ENCODE measurements at places on chromosomes 4 and X.

GRCh38 chr4:126766241-126766640 is 866.5 kb upstream of the INTU start:
- DNase-seq = no peak

DNA sequence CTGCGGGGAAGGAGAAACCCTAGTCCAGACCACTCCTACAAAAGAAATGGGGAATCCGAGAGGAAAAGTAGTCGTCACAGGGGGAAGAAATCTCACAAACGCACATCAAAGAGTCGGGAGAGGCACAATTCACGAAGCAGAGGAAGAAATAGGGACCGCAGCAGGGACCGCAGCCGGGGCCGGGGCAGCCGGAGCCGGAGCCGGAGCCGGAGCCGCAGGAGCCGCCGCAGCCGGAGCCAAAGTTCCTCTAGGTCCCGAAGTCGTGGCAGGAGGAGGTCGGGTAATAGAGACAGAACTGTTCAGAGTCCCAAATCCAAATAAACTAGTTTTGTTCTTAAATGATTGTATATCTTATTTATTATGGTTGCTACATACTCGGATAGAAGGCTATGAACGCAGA is 31.7 kb downstream of the AP1S2 start:
- no peak for DNase-seq

GRCh38 chr4:27702730-27703431 is 842.2 kb downstream of the STIM2 start:
- no peak for DNase-seq

- no peak for DNase-seq
Measured at GRCh38 chr4:21271439-21272052, 571.3 kb downstream of the PACRGL start.

- DNase-seq = no peak
Measured at GRCh38 chr4:22941688-22942375, 249.1 kb downstream of the GBA3 start.

DNA sequence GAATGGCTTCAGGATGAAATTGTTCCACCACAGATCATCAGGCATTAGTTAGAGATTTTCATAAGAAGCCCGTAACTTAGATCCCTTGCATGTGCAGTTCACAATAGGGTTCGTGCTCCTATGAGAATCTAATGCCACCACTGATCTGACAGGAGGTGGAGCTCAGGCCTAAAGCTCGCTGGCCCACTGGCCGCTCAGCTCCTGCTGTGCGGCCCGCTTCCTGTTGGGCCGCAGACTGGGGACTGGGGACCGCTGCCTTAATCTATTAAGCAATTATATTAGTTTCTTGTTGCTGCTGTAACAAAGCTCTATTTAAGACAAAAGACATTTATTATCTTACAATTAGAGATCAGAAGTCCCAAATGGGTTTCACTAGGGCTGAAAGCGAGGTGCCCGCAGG is 205.6 kb downstream of the LARP7 start:
- DNase-seq = no peak

GRCh38 chr4:41256740-41257256 is at the start of gene UCHL1:
UCHL1 (plus strand) TSS chr4:41256928; CDS start chr4:41256977, 49 bp downstream.
- DNase-seq = no peak

- DNase-seq = no peak
Measured at GRCh38 chr4:48047896-48048295, 31.3 kb downstream of the NIPAL1 start.

- DNase-seq = no peak
Measured at GRCh38 chrX:50905334-50905733, 5.2 kb upstream of the BMP15 start.

DNA sequence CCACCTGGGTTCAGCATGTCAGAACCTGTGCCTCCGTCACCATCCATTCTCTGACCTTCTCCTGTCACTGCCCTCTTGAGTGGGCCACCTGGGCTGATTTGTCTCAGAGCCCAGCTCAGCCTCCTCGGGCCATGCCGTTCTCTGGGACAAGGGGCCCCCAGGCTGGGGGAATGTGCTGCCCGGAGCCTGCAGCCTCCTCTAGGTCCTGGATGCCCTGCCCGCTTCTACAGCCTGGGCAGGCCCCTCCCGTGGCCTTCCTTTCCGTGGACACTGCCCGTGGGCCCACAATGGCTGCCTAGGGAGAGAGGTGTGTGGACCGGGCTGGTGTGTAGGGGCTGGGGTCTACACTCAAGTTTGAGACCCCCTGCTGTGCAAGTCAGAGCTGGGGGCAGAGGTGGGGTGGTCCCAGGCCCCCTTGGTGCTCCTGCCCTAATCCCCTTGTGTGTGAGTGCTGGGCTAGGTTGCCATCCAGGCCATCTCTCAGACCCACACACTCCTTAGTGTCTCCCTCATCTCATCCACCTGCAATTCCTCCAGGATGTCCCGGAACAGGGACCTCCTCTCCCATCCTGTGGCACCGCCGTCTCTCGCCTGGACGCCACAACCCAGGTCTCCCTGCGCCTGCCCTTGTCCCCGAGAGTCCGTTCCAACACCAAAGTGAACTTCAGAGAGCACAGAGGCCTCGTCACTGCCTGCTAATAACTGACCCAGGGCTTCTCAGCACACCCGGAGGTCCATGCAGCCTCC is 12.4 kb downstream of the PSAPL1 start:
- no peak for DNase-seq

DNA sequence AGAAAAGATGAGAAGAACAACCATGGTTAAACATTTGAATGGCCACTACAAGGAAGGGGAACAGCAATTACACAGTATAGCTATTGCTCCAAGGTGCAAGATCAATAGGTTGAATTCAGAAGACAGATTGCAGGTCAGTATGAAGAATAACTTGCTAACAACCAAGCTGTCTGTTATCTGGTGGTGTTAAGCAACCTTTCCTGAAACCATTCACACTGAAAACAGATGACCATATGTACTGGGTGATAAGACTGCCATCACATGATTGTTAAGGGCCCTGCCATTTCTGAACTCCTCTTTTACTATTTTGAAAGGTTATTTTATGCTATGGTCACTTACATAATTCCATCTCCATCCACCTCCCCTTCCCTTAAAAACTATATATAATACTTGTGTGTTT is 6.8 kb downstream of the GABRA3 start:
- no peak for DNase-seq

GRCh38 chr4:105805501-105806120 is 89.7 kb upstream of the NPNT start:
- DNase-seq = no peak

DNA sequence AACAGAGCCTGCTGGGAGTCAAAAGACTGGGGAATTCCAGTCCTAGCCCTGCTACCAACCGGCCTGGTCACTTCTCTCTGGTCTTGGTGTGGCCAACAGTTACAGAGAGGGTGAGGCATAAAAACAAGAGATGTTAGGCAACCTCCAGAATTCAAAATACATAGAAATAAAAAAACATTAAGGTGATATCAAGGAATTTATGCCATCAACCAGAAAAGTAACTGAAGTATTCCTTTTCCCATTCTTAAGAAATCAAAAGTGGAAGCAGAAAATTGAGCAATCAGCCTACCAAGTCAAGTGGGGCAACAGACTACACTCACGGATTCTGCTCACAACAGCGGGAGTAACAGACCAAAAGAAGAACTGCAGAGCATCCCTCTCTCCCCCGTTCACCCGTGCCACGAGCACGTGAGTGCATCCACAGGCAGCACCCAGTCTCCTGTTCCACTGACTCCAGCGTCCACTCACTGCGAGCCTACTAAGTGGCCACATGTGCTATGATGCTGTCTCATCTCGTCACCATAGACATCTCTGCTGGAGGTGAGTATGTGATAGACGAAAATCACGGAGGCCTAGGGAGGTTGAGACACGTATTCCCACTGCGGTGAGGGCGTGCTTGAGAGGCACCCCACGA is 29.3 kb downstream of the AFAP1 start:
- DNase-seq = no peak

DNA sequence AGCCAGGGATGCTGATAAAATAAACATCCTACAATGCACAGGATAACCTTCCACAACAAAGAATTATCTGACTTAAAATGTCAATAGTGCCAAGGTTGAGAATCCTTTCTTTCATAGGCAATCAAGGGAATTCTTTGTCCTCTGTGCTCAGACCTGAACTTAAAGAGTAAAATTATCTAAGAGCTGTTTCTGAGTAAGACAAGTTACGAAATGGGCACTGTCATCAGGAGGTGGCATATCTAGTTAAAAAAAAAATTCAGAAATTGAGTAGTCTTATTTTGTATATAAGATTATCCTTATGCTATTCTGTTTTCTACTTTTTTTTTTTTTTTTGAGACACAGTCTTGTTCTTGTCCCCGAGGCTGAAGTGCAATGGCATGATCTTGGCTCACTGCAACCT is 3.3 kb upstream of the RAB33B start:
- no peak for DNase-seq

GRCh38 chr4:100834616-100835015 is 316.8 kb upstream of the EMCN start:
- no peak for DNase-seq

GRCh38 chr4:126262665-126263064 is 947.9 kb downstream of the FAT4 start:
- no peak for DNase-seq

GRCh38 chr4:89301003-89301402 is 6.6 kb downstream of the GPRIN3 start:
- DNase-seq = no peak

GRCh38 chrX:41837270-41837944 is 85.9 kb downstream of the CASK start:
- DNase-seq = no peak

- no peak for DNase-seq
Measured at GRCh38 chr4:65668201-65669089, 1.8 kb downstream of the EPHA5 start.

DNA sequence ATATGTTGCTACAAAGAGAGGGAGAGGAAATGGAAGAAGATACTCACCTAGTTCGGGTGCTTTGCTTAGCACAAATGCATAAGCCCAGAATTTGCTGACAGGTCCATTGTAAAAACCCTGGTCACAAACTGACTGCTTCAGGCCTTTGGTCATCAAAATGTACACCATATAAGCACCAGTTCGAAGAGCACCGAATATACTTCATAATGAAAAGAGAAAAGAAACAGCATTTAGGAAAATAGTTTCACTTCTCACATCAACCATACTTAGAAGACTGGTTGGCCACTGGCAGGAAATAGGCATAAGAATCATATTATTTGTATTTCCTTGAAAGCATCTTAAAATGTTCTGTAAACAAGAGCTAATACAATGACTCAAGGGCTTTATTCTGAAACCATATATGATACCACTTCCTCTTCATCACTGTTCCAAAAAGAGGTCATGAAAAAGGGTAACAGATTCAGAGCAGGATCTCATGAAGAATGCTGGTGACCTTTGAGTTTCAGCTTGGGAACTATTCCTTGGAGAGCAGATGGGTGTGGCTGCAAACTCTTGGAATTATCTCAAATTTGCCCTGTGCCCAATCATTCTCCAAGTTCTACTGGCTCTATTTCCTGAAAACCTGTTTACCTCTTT is 138.7 kb downstream of the ELOVL6 start:
- DNase-seq = no peak

GRCh38 chrX:57655065-57655464 is 25.0 kb downstream of the NLRP2B start:
- no peak for DNase-seq

- DNase-seq = no peak
Measured at GRCh38 chrX:107827030-107827831, 1.6 kb downstream of the MID2 start.

- no peak for DNase-seq
Measured at GRCh38 chr4:41148931-41149330, 65.4 kb downstream of the APBB2 start.

DNA sequence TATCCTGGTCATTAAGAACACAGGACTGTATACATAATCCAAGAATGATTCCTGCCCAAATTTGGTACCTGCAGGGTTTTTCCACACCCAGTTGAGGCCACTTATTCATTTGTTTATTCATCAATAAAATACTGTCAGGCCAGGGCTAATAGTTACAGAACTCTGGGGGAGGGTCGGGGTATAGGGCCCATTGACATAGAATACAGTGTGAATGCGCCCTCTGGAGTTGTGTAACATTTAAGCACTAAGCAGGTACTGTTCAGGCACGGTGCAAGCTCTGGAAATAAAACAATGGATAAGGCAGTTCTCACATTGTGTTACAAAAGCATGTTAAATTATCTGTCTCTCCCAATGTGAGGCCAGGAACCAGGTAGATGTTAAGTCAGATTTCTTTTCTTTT is 30.8 kb upstream of the LRBA start:
- no peak for DNase-seq

DNA sequence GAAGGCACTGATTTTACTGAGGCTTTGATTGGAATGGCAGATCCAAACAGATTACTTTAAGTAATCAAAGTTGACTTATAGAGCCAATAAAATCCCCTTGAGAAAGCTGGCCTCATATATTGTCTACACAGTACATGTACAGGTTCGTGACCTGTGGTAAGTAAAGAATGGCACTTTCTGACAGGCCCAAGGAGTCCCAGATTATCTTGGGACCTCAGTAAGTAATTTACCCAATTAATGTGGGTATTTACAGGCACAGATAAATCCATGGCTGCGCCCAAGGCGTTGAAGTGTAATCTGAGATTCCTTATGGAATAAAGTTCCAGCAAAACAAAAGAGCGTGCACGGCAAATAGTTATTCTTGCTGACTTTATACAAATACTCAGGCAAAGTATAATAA is 62.4 kb downstream of the PAGE2 start:
- DNase-seq = no peak

DNA sequence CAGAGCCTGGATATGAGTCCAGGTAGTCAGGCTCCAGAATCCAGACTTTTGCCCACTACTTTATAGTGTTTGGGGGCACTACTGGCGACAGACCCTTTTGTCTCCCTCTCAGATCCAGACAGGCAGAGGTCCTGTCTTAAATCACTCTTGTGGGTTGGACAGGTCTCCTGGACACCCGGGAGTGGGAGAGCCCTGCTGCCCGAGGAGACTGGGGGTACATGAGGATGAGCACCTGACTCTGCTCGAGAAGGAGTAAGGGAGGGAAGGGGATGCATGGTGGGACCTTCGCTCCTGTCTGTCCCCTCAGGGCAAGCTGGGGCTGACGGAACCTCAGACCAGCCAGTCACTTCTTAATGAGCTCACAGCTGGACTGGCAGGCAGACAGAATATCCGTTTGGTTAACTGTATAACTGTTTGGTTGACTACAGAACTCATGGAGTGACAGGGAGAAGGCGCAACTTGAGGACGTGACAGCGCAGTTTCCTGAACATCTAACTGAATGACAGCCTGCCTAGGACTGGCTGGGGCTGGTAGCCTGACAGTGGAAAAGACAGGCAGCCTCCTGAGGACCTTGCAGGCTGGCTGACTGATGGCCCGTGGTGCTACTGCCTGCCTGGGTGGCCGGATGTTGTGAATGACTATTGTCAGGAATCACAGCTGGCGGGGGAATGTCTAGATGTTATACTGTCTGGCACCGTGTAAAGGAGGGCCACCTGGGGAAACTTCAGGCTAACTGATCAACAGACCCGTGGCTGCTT is 1.6 kb upstream of the SUV39H1 start:
- DNase-seq = no peak

DNA sequence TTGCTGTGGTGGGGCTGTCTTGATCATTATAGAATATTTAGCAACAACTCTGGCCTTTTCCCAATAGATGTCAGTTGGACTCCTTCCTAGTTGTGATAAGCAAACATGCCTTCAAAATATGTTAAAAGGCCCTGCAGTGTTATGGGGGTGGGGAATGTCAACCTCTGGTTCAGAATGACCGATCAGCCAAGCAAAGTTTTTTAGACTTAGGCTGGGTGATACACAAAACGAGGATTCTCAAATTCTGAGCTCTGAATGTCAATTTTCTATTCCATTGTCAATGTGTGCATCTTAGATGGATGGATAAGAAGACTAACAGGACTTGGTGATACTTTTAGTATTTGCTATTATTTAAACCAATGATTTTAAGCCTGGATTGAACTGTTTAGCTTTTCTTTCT is 940.0 kb upstream of the GRIA3 start:
- no peak for DNase-seq
